ENCODE measurements at places on chromosomes 3 and 15.

DNA sequence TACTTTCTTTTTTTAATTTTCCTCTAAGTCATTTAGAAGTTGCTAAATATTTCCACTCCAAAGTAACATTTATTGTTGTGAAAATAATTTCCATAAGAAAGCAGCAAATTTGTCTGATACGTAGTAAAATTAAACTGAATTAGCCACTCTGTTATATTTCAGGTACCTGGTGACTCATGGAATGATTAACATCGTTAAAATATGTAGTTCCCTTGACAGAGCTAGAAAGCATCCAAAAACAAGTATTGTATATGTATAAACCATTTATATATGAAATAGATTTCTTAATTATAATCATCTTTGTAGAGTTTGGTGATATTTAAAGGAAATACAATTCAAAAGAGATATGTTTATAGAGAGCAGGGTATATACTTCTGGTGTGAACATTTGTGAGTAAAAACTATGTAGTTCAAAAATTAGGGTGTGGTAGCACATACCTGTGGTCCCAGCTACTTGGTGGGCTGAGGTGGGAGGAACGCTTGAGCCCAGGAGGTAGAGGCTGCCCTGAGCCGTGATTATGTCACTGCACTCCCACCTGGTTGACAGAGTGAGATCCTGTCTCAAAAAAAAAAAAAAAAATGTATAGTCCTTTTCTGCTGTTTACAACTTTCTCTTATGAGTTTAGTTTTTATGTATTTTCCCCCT, 36.6 kb downstream of the ATP11B start:
- DNase-seq: no peak

DNA sequence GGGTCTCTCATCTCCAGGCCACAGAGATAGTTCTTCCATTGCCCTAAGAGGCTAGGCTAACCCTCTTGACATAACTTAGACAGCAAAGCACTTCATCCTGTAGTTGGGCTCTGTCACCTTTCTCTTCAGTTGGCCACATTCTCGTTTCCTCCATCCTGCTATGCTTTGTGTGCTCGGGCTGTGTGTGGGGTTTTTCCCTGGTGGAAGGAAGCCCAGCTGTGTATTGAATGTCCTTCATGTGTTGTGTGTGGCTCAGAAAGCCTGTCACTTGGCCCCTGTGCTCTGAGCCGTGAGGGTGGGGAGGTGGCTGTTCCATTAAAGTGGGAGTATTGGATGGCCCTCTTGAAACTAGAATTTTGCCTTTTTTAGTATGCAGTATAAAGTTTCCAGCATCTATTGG, 8.8 kb upstream of the EXOG start:
- no peak for DNase-seq

DNA sequence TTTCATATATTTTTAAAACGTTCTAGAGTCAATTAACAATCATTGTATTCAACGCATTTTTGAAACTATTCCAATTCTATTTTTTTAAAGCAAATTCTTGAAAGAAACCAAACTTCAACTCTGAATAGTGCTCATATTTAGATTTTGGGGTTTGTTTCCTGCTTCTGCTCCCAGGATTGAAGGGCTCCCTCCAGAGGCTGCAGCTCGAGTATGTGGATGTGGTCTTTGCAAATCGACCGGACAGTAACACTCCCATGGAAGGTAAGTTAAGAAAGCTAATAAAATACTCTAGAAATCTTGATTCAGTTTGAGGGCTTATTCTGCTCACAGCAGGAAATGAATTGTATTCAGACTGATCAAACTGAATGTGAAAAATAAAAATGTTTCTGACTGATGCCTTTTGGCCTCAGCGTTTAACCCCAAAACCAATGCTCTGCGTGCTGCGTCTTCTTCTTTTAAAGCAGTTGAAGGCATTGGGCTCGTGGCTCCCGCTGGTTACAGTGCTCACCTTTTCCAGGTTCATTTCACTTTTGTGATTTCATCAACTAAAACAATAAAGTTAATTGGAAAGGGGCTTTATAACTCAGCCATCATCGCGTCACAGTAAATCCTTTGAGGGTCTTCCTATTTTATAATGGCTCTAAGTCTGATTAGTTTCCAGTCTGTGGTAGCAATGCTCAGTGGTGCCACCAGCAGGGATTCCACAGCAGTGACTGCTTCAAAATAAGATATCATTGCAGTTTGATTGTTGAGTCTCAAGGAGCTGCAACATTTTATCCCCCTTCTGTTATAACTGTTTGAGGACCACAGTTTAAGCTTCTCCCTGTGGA, 80.1 kb downstream of the SSR3 start:
- no peak for DNase-seq

GRCh38 chr3:167972502-167972901, 123.2 kb downstream of the GOLIM4 start:
- DNase-seq: no peak

DNA sequence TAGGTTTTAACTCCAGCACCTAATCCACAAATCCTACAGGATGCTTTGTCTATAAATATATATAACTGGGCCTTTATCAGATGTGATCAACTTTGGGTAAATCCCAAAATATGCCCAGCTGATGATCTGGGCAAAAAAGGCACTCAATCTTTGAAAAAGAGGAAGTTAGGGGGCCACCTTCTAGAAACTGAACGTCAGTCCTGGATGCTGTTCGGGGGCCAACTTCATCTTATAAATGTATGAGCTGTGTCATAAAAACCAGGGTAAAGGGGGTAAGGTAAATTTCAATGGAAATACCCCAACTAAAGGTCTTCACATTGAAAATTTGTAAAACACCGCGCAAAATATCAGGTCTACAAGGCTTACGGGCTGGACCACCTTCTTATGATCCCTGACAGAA, 264.4 kb upstream of the UBE2E2 start:
- DNase-seq: no peak

- no peak for DNase-seq
These were observed 122.4 kb downstream of the UBE2E2 start for GRCh38 chr3:23325466-23326065.

Data from memory B cell (primary cell).